Fibroblast of lung (primary cell): ENCODE measurements at places on chromosomes 5 and 9. TPM values are rescaled to one million over a fixed set of nuclear protein-coding genes. Genes with fewer than 3 reads are reported as not detected.

The ARL14EPL gene
- total RNA-seq, result not detected in 2 replicates

GRCh38 chr9:122029898-122030297, 63.2 kb downstream of the TTLL11 start:
- no peak overlapping the region for H3K4me3 ChIP-seq
- H3K4me1 ChIP-seq, result no peaks in the 10 kb centered on the region
- H3K27ac ChIP-seq, result no peak overlapping the region
- DNase-seq, result no peak

The GARIN3 gene
- total RNA-seq, result not detected in 2 replicates

- no peak overlapping the region for H3K27ac ChIP-seq
- DNase-seq, result no peak
- H3K4me1 ChIP-seq, result no peaks in the 10 kb centered on the region
- H3K27me3 ChIP-seq, result no peaks in the 10 kb centered on the region
Measured at GRCh38 chr9:103431809-103432208, 436.7 kb downstream of the CYLC2 start.

DNA sequence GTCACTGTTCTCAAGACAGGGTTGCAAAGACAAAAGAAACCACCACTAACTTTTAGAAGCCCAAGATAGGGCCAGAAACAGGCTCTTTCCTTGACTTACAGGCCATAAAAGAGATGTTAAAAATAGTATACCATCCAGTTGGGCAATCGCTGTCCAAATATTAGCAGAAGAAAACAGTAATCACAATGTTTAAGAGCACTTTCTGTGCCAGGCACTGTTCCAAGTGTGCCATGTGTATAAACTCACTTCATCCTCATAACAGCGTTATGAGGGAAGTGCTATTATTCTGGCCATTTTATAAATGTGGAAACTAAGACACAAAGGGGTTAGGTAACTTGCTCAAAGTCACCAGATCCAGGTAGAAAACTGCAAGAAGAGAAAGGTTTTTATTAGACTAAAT, 111.7 kb downstream of the KCNN2 start:
- no peak overlapping the region for H3K27ac ChIP-seq
- H3K4me3 ChIP-seq, result no peak overlapping the region
- no peak for DNase-seq
- H3K27me3 ChIP-seq, result no peaks in the 10 kb centered on the region
- no peaks in the 10 kb centered on the region for H3K36me3 ChIP-seq
- H3K4me1 ChIP-seq, result no peaks in the 10 kb centered on the region

GRCh38 chr9:92196909-92197308, 81.7 kb upstream of the SPTLC1 start:
- DNase-seq, result peak; percentile 37
- H3K4me1 ChIP-seq, result no peaks in the 10 kb centered on the region
- H3K36me3 ChIP-seq, result no peaks in the 10 kb centered on the region
- no peak overlapping the region for H3K27ac ChIP-seq

The RUSC2 gene
- 10.0 and 15.5 TPM in 2 replicates for total RNA-seq

GRCh38 chr5:171907725-171908343, 98.6 kb downstream of the FBXW11 start:
- no peak overlapping the region for H3K27ac ChIP-seq
- peak; percentile 50 for DNase-seq
- no peak overlapping the region for H3K4me3 ChIP-seq
- H3K4me1 ChIP-seq, result peaks cover 4% of the 10 kb centered on the region
- peaks cover 2% of the 10 kb centered on the region for H3K36me3 ChIP-seq
- H3K27me3 ChIP-seq, result no peaks in the 10 kb centered on the region

The SAXO1 gene
- under 0.01 and 0.17 TPM in 2 replicates for total RNA-seq

The FUBP3 gene
- 33.6 and 36.2 TPM in 2 replicates for total RNA-seq

DNA sequence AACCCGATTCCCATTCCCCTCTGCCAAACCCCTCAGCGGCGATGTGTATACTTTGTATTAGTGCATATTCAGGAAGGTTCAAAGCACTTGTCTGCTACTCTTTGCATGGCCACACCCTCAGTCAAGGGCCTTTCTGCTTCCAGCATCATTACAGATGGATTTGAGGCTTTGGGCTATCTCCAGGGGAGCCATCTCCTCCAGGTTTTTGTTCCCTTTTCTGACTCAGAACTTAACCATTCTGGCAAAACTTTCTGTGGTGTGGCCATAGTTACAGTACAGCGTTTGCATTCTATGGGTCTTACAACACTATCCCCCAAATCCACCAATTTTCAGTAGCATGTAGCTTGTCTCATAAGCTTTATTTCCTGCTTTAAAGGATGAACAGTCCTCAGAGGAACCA, 36.0 kb upstream of the SVEP1 start:
- peak; percentile 80 for DNase-seq
- H3K27me3 ChIP-seq, result no peaks in the 10 kb centered on the region
- H3K36me3 ChIP-seq, result no peaks in the 10 kb centered on the region
- no peak overlapping the region for H3K4me3 ChIP-seq
- no peak overlapping the region for H3K27ac ChIP-seq

DNA sequence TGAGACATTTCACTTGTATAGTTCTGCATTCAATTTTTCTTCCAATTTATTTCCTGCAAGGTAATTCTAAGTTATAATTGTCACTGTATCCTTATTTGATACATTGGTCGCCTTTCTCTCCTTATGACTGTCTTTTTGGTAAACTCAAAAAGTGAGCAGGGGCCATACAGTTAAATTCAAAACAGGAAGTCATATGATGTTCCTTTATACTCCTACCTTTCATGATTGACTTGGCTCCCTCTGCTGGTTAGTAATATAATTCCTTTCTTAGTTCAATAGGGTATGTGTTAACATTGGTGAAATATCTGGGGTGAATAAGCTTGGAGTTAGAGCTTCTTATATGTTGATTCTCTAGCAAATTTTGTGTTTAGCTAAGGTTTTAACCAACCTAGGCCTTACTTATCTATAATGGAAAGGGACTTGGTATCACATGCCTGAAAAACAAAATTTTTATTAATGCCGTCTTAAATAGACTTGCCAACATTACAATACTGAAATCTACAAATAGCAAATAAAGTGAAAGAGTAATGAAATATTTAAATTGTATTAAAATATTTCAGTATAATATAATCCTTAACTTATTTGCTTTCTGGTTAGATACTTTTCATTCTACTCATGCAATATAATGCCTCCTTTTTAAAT, 6.0 kb upstream of the NIPBL start:
- H3K4me1 ChIP-seq, result peaks cover 3% of the 10 kb centered on the region
- H3K4me3 ChIP-seq, result no peak overlapping the region
- peak; percentile 53 for DNase-seq
- no peaks in the 10 kb centered on the region for H3K36me3 ChIP-seq

GRCh38 chr9:20271723-20272122, 350.6 kb downstream of the MLLT3 start:
- H3K27me3 ChIP-seq, result no peaks in the 10 kb centered on the region
- no peak overlapping the region for H3K4me3 ChIP-seq
- H3K4me1 ChIP-seq, result no peaks in the 10 kb centered on the region
- no peak overlapping the region for H3K27ac ChIP-seq
- H3K36me3 ChIP-seq, result no peaks in the 10 kb centered on the region

The ARID3C gene
- under 0.01 and 0.17 TPM in 2 replicates for total RNA-seq

- H3K4me3 ChIP-seq, result no peak overlapping the region
- no peak overlapping the region for H3K27ac ChIP-seq
- H3K36me3 ChIP-seq, result no peaks in the 10 kb centered on the region
- no peak for DNase-seq
- H3K27me3 ChIP-seq, result no peaks in the 10 kb centered on the region
Measured at GRCh38 chr9:121242959-121243346, 25.0 kb upstream of the GSN start.

The TGFBI gene
- 270 and 398 TPM in 2 replicates for total RNA-seq

DNA sequence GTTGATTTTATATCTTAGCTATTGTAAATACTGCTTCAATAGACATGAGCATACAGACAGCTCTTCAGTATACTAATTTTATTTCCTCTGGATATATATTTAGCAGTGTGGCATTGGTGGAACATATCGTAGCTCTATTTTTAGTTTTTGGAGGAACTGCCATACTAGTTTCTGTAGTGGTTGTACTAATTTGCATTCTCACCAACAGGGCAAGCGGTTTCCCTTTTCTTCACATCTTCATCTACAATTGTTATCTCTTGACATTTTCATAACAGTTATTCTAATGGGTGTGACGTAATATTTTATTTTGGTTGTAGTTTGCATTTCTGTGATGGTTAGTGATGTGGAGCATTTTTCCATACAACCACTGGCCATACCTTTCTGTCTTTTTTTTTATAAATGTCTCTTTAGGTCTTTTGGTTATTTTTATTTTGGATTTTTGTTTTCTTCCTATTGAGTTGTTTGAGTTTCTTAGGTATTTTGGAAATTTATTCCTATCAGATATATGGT, 32.5 kb downstream of the TAF11L14 start:
- no peaks in the 10 kb centered on the region for H3K4me1 ChIP-seq
- H3K4me3 ChIP-seq, result no peak overlapping the region
- DNase-seq, result no peak
- H3K36me3 ChIP-seq, result no peaks in the 10 kb centered on the region
- H3K27me3 ChIP-seq, result no peaks in the 10 kb centered on the region

The NSA2 gene
- total RNA-seq, result 139 and 148 TPM in 2 replicates

The TRIP13 gene
- 2.1 and 7.4 TPM in 2 replicates for total RNA-seq

DNA sequence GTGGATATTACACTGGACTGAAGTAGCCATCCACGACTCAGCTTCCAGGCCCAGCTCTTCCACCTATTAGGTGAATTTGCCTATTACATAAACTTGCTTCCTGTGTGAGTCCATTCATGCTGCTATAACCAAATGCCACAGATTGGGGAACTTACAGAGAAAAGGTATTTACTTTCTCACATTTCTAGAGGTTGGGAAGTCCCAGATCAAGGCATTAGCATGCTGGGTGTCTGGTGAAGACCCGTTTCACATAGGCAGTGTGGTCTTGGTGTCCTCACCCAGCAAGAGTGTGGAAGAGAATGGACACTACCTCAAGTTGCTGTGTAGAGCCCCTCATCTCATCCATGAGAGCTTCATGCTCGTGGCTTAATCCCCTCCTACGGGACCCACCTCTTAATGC, 282.6 kb downstream of the IRX1 start:
- no peak overlapping the region for H3K27ac ChIP-seq
- DNase-seq, result no peak
- no peaks in the 10 kb centered on the region for H3K36me3 ChIP-seq
- no peaks in the 10 kb centered on the region for H3K27me3 ChIP-seq
- H3K4me3 ChIP-seq, result no peak overlapping the region

DNA sequence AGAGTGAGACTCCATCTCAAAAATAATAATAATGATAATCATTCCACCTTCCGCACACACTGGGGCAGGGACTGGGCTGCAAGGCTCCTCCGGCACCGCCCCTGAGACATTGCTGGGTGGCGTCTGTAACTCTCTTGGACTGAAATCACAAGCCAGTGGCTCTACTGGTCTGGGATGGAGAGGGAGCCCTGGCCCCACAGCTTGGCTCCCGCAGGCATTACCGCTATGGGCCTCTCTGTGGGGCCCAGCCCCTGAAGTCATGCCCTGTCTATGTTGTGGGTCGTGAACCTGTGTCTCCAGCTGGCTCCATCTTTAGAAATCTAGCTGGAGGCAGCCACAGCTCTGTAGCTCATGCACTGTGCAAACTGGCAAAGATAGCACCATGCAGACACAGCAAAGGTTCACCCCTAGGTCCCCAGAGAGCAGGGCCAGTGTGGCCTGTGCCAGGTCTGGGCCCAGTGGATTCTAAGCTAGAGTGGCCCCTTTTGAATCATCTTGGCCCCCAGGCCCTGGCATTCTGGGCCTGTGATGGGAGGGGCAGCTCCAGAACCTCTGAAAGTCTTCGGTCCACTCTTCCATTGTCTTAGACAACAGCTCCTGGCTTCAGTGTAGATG, 36.1 kb upstream of the COL5A1 start:
- H3K27ac ChIP-seq, result no peak overlapping the region
- no peak for DNase-seq
- no peak overlapping the region for H3K4me3 ChIP-seq
- H3K36me3 ChIP-seq, result no peaks in the 10 kb centered on the region

- no peak overlapping the region for H3K27ac ChIP-seq
- peaks cover 20% of the 10 kb centered on the region for H3K36me3 ChIP-seq
- H3K27me3 ChIP-seq, result no peaks in the 10 kb centered on the region
- H3K4me1 ChIP-seq, result no peaks in the 10 kb centered on the region
- DNase-seq, result no peak
Measured at GRCh38 chr9:21527579-21527978, 45.5 kb upstream of the IFNE start.

DNA sequence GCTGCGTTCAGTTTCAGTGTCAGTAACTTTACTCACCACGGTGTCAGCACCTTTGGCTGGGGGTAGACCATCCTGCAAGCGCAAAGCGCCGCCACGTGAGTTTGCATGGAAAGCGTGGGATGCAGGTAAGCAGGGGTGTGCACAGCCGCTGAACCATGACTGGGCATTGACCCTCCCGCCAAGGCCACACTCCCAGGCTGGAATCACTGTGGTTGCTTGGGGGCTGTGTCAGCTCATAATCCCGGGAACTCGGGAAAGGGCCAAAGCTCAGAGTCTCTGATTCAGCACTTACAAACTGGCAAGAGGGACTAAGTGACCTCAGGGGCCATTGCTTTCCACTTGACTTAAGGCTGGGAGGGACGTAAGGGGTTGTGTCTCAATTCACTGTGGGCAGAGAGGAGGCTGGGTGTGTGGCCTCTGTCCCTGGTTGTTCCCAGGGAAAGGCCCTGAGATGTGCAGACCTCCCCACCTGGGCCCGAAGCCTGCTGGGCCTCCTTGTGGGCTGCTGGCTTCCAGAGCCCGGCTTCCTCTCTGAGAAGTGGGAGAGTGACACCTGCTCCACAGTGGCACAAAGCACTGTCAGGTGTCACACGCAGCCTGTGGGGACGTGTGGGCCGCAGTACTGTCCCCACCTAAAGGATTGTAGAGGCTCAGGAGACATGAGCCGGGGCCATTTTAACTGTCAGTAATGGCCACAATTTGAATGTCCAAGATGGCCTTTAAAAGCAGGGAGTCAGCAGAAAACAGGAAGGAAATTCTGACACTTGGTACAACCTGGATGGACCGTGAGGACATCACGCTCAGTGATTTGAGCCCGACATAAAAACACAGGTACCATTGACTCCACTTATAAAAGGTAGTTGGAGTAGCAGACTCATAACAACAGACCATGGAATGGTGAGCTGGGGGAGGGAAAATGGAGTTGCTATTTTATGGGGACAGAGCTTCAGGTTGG, 16.7 kb downstream of the ABO start:
- no peaks in the 10 kb centered on the region for H3K4me1 ChIP-seq
- DNase-seq, result no peak
- no peaks in the 10 kb centered on the region for H3K27me3 ChIP-seq
- H3K27ac ChIP-seq, result no peak overlapping the region
- no peak overlapping the region for H3K4me3 ChIP-seq

GRCh38 chr5:139635606-139636206, 12.4 kb upstream of the CXXC5 start:
- peak; percentile 98 for DNase-seq
- peak overlapping the region; percentile 50 for H3K27ac ChIP-seq
- H3K36me3 ChIP-seq, result no peaks in the 10 kb centered on the region
- peaks cover 22% of the 10 kb centered on the region for H3K4me1 ChIP-seq

The ZNF462 gene
- total RNA-seq, result 19.5 and 27.4 TPM in 2 replicates

GRCh38 chr5:40224421-40224820, 455.3 kb upstream of the PTGER4 start:
- no peaks in the 10 kb centered on the region for H3K27me3 ChIP-seq
- peak overlapping the region; percentile 63 for H3K27ac ChIP-seq
- no peak overlapping the region for H3K4me3 ChIP-seq
- peak; percentile 58 for DNase-seq
- peaks cover 8% of the 10 kb centered on the region for H3K4me1 ChIP-seq
